T-helper 9 cell (primary cell): ENCODE measurements at places on chromosomes 1 and 21.

- no peak for DNase-seq
Observed at GRCh38 chr21:32925098-32925497, 100.6 kb upstream of the OLIG2 start.

- no peak for DNase-seq
Observed at GRCh38 chr21:18951271-18952038, 547.9 kb upstream of the TMPRSS15 start.

- no peak for DNase-seq
Observed at GRCh38 chr1:21326861-21327344, 36.6 kb upstream of the ECE1 start.

DNA sequence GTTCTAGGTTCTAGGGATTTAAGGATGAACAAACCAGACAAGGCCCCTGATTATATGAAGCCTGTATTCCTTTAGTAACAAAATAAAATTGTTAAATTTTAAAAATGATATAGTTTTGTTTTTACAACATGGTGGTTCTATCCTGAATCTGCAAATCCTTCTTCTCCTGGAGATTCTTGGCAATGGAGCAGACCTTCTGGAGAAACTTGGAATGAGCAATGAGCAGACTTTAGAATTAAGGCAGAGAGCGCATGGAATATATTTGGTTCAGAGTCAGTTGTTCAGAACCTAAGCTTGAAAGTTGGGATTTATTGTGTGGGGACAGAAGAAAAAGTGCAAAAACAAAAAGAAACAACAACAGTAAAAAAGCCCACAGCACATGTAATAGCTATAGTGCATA lies 381.1 kb downstream of the ADGRL2 start:
- no peak for DNase-seq

DNA sequence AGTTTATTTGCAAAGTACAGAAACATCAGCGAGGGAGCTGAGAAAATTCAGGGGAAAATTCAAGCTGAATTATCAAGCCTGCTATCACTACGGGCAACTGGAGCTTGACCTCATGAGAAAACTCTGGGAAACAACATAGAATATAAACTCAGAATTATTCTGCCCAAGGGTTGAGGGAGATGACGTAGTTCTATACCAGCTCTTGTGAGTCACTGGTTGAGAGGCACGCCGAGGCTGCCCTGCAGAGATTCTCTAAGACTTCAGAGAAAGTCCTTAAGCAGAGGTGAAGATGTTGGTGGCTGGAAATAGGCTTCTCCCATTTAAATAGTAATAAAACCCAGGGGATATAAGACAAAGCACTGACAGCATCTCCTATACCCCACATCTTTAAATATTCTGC lies 12.3 kb downstream of the SYDE2 start:
- DNase-seq = no peak

- no peak for DNase-seq
Observed at GRCh38 chr1:39127513-39127912, 77.0 kb upstream of the MACF1 start.

DNA sequence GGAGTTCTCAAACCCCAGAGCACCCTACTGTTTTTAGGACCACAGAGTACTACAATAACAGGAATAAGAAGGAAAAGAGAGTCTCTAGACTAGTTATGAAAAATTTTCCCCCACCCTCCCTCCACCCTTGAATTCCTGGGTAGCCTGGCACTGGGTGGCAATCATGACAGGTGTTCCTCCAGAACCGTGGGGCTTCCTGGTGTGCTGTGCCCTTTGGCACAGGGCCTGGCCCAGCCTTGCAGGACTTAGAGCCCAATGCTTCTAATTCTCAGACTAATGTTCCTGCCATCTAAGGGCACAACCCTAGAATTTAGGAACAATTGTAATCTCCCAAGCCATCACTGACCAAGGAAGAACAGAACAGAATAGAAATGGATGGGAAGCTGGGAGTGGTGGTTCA lies 1.5 kb upstream of the CD160 start:
- no peak for DNase-seq

DNA sequence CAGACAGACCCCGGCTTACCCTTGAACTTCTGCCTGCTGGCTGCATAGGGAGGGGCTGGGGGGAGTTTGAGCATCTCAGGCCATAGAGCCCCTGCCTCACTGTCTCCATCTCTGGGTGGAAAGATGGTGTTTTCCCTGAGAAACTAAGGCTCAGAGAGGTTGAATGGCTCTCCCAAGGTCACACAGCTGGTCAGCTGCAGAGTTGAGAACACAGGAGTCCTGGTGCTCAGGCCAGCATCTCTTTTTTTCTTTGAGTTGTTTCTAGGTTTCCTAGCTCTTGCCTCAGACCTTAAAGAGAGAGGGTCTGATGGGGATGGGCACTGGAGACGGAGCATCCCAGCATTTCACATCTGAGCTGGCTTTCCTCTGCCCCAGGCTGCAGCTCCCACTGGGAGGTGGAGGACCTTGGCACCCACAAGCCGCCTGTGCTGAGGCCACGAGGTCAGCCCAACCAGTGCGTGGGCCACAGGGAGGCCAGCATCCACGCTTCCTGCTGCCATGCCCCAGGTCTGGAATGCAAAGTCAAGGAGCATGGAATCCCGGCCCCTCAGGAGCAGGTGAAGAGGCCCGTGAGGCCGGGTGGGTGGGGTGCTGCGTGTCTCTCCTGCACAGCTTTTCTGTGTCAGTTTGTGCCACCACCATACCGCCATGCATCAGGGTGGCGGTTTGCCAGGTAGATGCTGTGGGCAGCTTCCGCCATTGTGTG lies 21.8 kb downstream of the PCSK9 start:
- DNase-seq = no peak

GRCh38 chr1:218507355-218508002 lies 162.3 kb downstream of the TGFB2 start:
- DNase-seq = no peak

DNA sequence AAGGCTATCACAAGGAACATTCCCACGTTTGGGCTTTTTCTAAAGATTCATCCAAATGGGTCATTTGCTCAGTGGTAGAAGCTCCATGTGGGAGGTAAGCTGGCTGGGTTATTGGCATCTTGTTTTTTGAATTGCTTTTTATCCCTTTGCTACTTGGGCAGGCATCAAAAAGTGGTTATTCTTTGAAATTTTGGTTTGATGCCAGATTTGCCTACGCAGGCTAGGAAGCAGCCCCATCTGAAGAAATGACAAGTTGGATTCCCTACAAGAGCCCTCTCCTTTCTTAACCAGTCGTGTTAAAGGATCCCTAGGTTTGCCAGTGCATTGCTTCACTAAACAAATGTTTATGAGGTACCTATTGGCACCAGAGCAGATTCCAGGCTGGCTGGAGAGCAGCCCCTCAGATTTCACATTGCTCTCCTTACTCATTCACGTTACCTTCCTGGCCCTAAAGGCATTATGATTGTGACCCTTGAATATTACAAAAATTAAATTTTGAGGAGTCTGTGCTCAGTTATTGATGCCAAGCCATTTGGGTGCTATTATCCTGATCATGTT lies 38.8 kb downstream of the ARID1A start:
- DNase-seq = no peak

- DNase-seq = no peak
Observed at GRCh38 chr1:35377555-35377954, 109.0 kb downstream of the ZMYM4 start.

GRCh38 chr1:222040121-222040805 lies 298.4 kb upstream of the DUSP10 start:
- no peak for DNase-seq

DNA sequence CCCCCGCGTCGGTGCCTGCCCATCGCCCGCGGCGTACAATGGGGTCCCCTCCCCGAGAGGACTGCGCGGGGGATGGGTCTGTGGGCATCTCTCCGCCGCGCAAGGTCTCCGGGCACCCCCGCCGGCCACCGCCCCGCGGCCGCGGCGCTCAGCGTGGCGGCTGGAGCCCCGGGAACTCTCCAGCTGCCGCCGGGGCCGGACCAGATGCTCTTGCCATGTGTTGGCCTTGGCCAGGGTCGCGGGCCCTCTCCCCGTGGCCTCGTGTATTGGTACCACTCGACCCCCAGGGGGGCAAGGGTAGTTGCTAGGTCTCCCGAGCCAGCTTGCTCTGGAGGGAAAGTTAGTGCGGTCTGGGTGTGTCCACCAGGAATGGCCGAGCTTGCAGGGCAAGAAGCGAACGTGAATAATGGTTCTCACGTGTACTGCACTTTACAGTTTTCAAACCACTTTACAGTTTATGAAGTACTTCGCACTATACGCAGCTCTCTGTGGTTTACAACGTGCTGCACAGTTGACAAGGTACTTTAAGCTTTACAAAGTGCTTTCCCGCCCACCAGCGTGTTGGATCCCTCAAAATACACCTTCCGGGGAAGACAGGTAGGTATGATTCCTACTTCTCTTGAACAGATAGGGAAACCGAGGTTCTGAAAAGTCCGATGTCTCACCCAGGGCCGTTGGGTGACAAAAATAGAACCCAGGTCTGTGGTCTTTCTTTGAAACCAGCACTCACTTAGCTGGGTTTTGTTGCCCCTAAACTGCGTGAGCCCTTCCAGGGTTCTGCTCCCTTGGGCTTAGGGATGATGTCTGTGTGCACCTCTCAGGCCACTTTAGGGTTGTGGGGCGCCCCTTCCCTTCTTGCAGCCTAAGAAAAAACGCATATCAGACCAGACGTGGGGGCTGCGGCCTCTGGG lies 1.2 kb downstream of the EPHB2 start:
- no peak for DNase-seq

DNA sequence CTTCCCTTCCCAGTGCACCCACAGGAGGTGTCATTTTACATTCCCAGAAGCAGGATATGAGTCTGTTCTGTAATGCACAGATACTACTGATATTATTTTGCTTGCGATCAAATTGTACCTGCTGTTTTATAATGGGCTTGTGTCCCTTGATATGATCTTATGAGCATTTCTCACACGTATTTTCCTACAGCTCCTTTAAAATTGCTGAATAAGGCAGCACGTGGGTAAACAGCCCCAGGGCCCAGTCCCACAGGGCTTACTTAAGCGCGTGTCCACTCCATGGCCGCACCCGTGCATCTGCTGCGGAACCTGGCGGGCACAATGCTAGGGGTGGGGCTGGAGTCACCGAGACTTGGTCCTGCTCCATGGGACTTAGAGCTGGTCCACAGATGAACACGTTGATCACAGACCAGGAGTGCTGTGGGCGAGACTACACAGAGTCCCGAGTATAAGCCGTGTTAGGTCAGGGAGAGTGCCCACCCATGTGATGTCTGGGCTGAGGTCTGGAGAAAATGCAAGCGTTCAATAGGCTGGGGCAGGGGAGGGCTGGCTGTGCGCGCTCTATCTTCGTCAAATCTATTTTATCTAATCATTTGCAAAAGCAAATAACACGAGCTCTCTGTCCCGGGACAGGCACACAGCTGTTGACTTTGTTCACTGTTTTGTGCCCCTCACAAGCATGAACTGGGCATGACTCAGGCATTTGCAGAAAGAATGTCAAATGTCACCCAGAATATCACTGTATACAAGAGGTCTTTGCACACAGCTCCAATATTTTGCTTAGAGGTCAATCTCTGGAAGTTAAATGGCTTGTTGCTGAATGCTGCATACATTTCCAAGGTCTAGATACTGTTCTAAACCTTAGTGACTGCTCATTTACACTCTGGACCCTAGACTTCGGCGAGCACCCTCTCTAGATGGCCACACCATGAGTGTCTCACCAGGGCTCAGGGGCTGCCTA lies 119.3 kb downstream of the CRYAA start:
- no peak for DNase-seq

DNA sequence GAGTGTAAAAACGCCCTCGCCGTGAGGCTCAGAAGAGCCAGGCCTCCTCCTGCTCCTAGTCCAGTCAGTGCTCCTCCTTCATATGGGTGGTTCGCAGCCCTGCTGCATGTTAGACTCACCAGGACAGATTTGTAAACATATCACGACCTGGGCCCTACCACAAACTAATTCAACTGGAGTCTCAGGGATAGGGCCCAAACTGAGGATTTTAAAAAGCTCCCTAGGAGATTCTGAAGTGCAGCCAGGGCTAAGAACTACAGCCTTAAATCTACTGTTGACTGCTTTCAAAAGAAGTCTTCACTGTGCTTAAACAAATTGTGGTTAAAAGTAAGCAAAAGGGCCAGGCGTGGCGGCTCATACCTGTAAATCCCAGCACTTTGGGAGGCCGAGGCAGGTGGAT lies 57.0 kb downstream of the CAMTA1 start:
- no peak for DNase-seq

DNA sequence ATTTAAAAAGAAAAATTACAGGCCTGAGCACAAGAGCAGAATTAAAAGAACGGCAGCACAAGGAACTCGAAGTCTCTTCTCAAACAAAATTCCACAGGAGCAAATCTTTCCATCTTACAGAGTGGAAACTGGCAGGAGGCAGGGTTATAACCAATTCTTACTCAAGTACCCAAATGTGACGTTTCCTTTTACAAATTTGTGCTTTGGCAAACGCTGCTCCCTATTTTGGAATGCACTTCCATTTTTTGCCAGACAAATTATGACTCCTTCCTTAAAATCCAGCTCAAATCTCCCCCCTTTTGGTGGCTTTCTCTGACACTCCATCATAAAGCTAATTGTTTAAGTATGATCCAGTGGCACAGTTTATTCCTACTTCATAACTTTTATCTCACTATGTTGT lies 7.8 kb downstream of the ERI3 start:
- no peak for DNase-seq

- no peak for DNase-seq
Observed at GRCh38 chr1:201681375-201681774, 142.4 kb downstream of the NAV1 start.

- DNase-seq = no peak
Observed at GRCh38 chr1:100642826-100643225, 76.7 kb upstream of the VCAM1 start.

DNA sequence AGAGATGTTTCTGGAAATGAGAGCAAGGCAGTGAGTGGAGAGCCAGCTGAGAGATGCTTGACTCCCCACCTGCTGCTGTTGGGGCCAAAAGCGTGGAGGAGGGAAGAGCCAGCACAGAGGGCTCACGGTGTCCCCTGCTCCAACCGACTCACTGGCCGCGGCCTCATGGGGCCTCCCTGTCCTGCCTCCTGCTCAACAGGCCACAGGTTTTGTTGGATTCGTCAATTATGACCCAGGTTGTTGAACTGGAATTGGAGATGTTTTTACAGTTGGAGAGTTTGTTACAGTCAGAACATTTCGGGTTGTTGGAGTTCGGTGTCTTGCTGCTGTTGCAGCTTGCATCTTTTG lies 21.4 kb downstream of the SKI start:
- DNase-seq = no peak

- no peak for DNase-seq
Observed at GRCh38 chr21:42705346-42705745, 51.9 kb downstream of the PDE9A start.

GRCh38 chr1:245316784-245317183 lies 162.0 kb downstream of the KIF26B start:
- DNase-seq = no peak

- DNase-seq = no peak
Observed at GRCh38 chr21:46646541-46647154, 11.2 kb downstream of the PRMT2 start.

- DNase-seq = no peak
Observed at GRCh38 chr1:163367721-163368120, 46.0 kb downstream of the NUF2 start.

DNA sequence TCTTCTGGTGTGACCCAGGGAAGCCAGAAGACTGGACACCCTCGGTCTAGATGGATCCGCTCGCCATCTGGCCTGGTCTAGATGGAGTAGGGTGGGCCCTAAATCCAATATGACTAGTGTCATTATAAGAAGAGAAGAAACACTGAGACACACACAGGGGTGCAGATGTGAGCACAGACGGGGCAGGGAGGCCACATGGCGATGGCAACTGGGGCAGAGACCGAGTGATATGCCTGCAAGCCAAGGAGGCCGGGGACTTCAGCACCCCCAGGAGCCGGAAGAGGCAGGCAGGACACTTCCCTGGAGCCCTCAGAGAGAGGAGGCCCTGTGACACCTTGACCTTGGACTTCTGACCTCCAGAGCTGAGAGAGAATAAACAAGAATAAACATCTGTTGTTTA lies 5.6 kb upstream of the TFF3 start:
- no peak for DNase-seq
